NK-92 treated with Interleukin-12 subunit alpha and Interleukin-12 subunit beta, amount 100 ng/mL, for 24 hours (cell line): ENCODE measurements at places on chromosomes 16 and 17.
A peak's percentile ranks its signal among the peaks of the same experiment; 100 is the strongest.

DNA sequence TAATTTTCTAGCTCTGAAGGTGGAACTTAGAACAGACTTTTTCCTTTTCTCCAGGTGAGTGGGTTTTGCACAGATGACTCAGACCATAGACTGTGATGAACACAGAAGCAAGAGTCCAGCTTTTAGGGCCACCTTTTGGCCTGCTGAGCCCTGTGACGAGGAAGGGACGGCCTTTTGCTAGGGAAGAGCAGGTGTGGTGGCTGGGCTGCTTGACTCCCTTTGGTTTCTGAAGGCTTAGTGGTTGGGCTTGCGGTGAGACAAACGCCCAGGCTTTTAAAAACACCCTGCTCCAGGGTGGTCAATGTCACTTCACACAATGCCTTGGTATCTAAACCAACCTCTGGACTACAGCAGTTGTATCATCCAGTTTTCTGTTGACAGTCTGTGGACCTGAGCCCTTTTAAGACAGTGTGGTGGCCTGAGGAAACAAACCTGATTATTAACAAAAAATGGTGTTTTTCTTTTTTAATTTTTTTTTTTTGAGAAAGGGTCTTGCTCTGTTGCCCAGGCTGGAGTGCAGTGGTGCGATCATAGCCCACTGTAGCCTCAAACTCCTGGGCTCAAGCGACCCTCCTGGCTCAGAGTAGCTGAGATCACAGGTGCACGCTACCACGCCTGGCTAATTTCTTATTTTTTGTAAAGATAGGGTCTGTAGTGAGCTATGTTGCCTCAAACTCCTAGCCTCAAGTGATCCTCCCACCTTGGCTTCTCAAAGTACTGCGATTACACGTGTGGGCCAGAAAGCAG is 134.0 kb downstream of the SNX29 start:
- no peak for DNase-seq

- DNase-seq = no peak
These were observed 29.4 kb downstream of the COPRS start for GRCh38 chr17:31829649-31830048.

GRCh38 chr17:57257195-57257894 is 1.0 kb downstream of the MSI2 start:
- DNase-seq = no peak

DNA sequence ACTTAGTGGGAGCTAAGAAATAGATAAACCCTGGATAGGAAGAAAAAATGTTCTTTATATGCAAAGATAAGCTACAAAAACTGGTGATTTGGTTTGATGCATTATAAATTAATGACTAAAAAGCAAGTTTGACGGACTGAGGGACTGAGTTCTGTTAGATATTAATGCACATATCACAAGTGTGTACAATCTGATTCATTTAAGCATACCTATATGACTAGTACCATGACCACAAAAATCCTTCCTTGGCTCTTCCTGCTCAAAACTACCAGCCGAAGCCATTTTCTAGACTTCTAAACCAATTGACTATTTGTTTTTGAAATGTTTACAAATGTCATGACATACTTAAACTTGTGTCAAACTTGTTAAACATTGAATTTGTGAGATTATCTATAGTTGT is 374.5 kb upstream of the MON1B start:
- no peak for DNase-seq

DNA sequence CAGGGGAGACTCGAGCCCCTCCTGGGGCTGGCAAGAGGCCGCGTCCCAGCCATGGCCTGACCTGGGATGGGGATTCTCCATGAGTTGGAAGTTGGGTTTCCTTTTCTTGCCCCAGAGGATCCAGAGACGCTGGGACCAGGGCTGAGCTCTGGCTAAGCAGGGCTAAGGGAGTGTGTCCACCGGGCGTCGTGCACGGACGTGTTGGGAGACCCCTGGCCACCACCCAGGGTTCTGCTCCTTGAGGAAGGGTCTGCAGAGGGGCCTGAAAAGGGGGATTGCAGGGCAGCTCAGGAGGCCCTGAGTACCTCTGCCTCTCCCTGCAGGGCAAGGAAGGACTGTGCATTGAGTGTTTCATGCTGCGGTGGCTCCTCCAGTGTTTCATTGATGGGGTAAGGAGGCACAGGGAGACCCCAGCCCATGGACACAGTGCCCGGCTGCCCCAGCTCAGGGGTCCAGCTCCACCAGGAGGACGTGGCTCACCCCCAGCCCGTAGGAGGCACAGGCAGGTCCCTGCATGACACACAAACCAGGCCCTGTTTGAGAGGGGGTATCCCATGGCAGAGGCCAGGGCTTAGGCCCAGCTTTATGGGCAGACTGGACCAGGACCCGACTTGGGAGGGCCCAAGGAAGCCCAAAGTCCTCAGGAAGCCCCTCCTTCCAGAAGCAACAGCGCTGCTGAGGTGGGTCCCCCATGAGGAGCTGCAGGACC is 47.5 kb downstream of the USP22 start:
- DNase-seq = no peak

GRCh38 chr17:549177-550040 is 165.2 kb downstream of the VPS53 start:
- no peak for DNase-seq

DNA sequence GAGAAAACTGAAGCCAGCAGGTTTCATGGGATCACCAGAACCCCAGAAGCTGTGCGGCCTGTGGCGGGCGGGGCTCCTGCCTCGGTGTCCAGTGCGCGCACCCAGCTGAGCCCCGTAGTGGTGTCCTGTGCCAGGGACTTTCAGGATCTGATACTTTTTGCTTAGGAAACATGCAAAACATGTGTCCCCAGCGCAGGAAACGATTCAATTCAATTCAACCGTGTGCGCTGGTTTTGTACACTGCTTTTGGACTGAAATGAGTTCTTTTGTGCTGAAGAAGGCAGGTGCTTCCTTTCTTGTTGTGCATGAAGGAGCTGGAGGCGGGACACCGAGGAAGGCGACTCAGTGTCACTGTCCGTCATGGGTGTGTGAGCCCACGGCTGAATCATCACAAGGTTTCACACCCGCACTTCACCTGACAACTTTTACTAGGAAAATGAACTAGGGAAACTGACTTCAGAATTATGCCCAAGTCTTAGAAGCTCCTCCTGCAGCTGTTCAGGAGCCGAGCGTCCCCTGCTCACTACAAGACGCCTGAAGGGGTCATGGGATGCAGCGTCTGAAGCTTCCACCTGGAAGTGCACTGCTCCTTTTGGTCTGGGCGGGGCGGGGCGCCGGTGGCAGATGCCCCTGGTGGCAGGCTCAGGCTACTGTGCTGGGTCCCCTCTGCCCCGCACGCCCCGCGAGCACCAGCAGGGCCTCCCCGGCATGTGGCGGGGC is 31.4 kb upstream of the ZNF750 start:
- DNase-seq = no peak

DNA sequence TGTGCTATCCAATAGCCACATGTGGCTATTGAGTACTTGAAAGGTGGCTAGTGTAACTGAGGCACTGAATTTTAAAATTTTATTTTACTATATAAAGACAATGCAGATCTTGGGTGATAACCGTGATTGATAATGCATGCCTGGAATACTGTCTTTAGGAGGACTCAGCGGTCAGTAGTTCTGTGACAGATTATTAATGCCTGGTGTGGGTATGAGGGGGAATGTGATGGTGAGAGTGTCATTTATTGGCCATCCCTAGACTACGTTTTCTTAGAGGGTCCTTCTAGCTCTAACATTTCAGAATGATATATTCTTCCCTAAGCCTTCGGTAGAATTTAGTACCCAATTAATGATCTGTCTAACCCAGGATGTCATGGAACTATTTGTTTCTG is 157.6 kb downstream of the CPPED1 start:
- DNase-seq = no peak

DNA sequence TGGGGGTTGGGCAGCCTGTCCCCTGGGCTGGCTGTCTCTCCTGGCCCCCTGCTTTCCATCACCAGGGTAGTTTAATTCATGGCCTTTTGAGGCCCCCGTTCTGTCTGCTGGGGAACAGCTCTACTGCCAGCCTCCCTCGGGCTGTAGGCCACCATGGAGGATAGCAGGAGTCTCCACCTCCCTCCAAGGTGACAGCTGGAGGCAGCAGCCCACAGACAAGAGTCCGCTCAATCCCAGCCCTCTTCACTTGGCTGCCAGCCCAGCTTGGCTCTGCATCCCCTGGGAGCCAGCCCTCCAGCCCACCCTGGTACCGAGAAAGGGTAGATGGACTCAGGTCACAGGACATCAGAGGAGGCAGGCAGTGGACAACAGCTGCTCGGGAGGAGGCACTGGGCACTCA is 194.6 kb upstream of the SDK2 start:
- no peak for DNase-seq

- DNase-seq = no peak
These were observed 131.0 kb upstream of the N4BP1 start for GRCh38 chr16:48740964-48741363.

- DNase-seq = no peak
These were observed 14.5 kb downstream of the RPRML start for GRCh38 chr17:46964315-46965265.

GRCh38 chr16:56755038-56755437 is 25.1 kb downstream of the NUP93 start:
- no peak for DNase-seq

DNA sequence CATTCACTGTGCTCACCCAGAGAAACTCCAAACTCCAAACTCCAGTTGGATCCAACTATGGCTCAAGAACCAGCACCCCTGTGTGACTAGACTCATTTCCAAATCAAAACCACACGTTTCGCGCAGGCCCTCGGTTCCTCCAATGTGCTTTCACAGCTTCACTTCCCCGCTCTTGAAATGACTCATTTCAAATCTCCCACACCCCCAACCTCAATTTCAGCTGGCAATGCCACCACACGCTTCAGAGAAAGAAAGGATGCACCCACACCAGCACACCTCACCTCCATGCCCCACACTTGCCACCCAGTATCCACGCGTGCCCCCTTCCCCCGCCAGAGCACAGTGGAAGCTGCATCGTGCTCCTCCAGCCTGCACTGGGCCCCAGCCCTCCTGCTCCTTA is 9.0 kb downstream of the TMEM92 start:
- DNase-seq = peak; percentile 26

GRCh38 chr16:56972403-56973293 is 10.9 kb downstream of the CETP start:
- DNase-seq = no peak

DNA sequence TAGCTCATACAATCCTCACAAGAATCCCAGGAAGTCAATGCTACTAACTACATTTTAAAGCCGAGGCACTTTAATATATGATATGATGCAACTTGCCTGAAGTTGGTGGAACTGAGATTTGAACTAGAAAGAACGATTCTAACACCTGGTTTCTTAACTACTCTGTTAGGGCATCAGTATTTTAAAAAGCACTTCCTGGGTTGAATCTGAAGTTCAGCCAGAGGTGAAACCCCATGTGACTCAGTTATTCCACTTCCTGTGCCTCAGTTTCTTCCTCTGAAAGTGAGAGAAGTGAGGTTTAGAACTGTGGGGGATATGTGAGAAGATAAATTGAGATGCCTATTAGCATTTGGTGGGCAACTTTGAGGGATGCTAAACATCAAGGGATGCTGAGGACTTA is 129.4 kb upstream of the ANKFN1 start:
- no peak for DNase-seq

- no peak for DNase-seq
These were observed 578 bp downstream of the PGAP6 start for GRCh38 chr16:381012-381788.

GRCh38 chr16:27838536-27839175 is 224.9 kb downstream of the GSG1L start:
- DNase-seq = no peak

- no peak for DNase-seq
These were observed 104.5 kb upstream of the FAM20A start for GRCh38 chr17:68705714-68706076.

DNA sequence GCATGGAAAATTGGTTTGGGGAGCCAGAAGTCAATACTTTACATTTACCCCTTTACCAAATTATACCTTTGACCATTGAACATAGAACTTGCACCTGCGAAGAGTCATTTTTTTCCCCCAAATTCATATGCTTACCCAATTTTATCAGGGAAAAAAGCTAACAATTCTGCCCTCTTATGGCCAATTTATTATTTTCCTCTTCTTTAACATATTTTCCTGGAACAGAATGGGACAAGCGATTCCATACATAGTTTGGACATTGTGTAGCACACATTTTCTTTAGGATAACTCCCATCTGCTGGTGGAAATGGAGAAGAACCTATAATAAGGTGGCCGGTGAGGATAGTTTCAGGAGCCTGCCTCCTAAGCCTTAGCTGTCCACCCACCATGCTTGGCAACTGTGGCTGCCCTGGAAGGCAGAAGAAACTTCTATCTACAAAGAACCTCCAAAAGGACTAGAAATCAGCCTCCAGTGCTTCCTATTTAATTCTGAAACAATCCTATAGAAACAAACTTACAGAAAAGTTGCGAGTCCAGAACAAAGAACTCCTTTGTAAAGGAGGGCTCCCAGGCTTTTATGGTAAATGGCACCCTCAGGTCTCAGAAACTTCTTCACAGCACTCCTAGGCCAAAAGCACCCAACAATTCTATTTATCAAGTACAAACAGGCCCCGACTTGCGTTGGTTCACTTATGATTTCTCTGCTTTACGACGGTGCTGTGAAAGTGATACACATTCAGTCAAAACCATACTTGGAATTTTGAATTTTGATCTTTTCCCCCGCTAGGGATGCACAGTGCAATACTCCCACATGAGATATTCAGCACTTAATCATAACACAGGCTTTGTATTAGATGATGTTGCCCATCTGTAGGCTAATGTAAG is 64.1 kb upstream of the CACNG4 start:
- DNase-seq = no peak

GRCh38 chr17:69978056-69978646 is 96.9 kb upstream of the KCNJ16 start:
- DNase-seq = no peak

DNA sequence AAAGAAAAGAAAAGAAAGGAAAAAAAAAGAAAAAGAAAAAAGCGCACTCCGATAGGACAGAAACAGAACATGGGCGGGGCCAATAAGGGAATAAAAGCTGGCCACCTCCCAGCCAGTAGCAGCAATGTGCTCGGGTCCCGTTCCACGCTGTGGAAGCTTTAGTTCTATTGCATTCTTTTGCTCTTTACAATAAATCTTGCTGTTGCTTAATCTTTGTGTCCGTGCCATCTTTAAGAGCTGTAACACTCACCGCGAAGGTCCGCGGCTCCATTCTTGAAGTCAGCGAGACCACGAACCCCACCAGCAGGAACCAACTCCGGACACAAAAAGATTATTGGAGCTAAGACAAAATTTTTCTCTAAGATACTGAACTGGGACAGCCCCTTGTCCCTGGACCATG is 3.1 kb upstream of the ARL5C start:
- no peak for DNase-seq

DNA sequence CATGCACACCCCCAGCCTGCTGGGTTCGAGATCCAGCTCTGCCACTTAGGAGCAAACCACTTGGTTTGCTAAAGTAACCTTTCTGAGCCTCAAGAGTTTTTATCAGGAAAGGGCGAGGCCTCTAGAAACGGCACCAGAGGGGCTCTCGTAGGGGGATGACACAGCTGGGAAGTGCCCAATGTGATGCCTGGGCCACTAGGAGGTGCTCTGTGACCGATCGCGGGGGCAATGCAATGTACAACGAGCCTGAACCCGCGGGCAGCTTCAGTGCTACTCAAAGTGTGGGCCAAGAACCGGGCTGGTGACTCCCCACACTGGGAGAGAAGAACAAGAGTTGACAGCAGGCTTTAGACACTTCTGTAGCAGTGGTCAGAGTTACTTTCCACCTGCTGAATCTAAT is 9.4 kb downstream of the C16orf89 start:
- no peak for DNase-seq

- DNase-seq = no peak
These were observed 41.3 kb upstream of the MNT start for GRCh38 chr17:2442166-2442565.

GRCh38 chr16:89560378-89561141 is at the start of gene RPL13:
RPL13 (plus strand) TSS chr16:89560682; CDS start chr16:89560960, 278 bp downstream.
- peak; percentile 84 for DNase-seq

- DNase-seq = no peak
These were observed 2.8 kb downstream of the TRAF4 start for GRCh38 chr17:28746611-28747050.
